ENCODE measurements at places on chromosomes 3 and 15.
A peak's percentile ranks its signal among the peaks of the same experiment; 100 is the strongest.

DNA sequence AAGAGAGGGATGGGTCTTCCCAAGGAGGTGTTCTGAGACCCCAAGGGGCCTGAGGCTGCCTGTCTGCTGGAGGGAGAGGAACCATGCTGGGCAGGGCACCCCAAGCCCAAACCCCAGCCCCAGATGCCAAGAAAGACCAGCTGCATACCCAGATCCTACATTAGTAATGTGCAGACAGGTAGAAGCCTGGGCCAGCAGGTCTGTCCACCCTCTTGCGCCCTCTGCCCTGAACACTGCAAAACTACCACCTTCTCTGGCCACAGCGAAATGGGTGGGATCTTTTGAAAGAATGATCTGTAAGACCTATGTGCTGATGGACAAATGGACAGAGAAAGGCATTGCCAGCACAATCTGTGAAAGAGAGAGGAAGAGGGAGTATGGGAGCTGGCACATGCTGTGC, 283.2 kb downstream of the EPHB1 start:
- DNase-seq: no peak

GRCh38 chr3:61564395-61565059, 3.2 kb downstream of the PTPRG start:
- DNase-seq: peak; percentile 86

- no peak for DNase-seq
Observed at GRCh38 chr3:189779166-189779565, 148.0 kb downstream of the TP63 start.

DNA sequence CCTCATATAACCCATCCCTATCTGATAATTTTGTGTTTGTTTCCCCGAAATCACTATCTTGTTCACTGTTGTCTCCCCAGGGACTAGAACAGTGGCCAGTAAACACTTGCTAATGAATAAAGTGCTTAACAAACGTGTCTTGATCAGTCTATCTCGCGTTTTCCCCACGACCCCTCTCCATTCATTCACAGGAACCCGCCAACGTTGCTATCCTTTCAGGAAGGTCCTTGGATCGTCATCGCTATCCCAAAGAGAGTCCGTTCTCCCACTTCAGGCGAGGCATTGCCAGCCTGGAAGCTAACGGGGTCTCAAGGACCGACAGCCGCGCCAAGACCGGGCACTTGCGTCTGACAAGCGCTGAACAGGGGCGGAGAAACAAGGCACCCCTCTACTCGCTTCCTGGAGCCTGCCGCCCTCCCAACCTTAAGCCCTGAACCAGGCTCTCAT, 344 bp downstream of the LINS1 start:
- no peak for DNase-seq

DNA sequence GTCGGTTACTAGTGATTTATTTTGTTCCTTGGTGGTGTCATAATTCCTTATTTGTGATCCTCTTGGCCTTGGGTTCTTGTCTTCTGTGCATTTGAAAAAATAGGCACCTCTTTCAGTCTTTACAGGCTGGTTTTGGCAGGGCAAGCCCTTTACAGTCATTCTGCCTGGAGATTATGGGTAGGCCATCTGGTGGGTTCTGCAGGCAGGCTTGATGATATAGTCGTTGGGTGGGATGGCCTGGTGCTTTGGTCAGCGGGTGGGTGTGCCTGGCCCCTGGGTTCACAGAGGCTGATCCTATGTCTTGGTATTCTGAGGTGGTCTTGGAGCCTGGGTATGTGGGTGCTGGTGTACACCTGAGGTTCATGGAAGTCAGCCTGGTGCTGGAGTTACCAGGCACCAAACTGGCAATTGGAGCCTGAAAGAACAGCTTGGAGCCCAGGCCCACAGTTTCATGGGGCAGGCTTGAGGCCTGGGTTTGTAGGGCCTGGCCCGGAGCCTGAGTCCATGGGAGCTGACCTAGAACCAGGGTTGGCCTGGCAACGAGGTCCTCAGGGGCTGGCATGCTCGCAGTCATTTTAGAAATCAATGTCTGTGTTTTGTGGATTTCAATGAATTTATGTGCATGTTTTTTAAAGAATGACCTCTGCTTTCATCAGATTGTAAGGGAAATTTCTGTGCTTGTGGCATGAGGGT, 63.3 kb downstream of the DOCK3 start:
- no peak for DNase-seq

GRCh38 chr3:61073566-61074165, 177.6 kb downstream of the FHIT start:
- no peak for DNase-seq

- DNase-seq: no peak
Observed at GRCh38 chr3:79249701-79250100, 518.1 kb downstream of the ROBO1 start.

DNA sequence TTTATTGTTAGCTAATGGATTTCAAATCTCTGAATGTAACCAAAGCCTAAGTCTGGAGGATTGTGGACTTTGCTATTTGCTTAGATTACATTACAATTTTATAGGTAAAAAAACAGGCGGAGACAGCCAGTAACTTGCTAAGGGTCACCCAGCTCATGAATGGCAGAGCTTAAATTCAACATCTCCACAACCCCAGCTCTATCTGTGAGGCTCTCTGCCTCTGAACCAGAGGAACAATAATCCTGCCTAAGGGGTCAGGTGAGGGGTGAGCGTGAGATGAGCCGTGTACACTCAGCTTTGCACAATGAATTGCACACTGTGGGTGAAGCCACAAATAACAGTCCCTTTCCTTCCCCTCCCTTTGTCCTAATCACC, 69.8 kb upstream of the SPATA12 start:
- DNase-seq: no peak

All from GM03348 (cell line).